SJCRH30 (cell line): ENCODE measurements at places on chromosomes 16 and 17. TPM values are rescaled to one million over a fixed set of nuclear protein-coding genes. Genes with fewer than 3 reads are reported as not detected.

Gene SLC5A11
- 0.06 and 0.25 TPM in 2 replicates for total RNA-seq

Gene CCL18
- total RNA-seq = not detected in 2 replicates

- DNase-seq = no peak
Measured at GRCh38 chr16:19003935-19004334, 20.2 kb downstream of the TMC7 start.

DNA sequence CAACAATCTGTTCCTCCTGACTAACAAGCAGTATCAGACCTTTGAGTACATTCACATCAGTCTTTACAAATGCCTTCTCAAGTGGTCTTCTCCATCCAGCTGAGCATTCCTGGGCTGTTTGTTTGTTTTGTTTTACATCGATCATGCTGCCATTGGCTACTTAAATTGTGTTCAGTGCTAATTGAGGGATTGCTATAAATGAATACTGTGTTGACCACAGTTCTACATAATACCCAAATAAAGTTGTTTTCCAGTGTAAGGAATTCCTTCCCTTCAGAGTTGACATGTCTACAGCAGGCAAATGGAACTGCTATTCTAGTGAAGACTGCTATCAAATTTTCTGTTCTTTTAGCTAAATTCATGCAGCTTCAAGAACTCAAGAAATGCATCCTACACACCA lies 3.2 kb downstream of the CDH8 start:
- no peak for DNase-seq

- DNase-seq = peak; percentile 62
Measured at GRCh38 chr16:90019543-90020259, 445 bp upstream of the DBNDD1 start.

DNA sequence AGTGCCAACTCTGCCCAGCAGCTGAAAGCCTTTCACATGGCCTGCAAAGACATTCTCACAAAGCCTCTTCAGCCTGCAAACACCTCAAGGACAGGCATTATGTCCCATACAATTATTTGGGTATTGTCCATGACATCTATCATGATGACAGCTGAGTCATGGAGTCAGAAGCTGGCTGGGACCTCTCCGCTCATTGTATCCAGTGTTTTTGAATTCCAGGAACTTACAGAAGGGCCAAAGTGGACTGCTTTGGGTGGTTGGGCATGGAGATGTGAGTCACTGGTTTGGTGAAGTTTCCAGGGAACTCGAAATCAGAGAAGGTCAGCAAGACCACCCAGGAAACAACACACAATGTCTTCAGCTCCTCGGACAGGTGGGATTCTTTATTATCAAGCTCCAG lies 188.6 kb upstream of the CCL2 start:
- no peak for DNase-seq

DNA sequence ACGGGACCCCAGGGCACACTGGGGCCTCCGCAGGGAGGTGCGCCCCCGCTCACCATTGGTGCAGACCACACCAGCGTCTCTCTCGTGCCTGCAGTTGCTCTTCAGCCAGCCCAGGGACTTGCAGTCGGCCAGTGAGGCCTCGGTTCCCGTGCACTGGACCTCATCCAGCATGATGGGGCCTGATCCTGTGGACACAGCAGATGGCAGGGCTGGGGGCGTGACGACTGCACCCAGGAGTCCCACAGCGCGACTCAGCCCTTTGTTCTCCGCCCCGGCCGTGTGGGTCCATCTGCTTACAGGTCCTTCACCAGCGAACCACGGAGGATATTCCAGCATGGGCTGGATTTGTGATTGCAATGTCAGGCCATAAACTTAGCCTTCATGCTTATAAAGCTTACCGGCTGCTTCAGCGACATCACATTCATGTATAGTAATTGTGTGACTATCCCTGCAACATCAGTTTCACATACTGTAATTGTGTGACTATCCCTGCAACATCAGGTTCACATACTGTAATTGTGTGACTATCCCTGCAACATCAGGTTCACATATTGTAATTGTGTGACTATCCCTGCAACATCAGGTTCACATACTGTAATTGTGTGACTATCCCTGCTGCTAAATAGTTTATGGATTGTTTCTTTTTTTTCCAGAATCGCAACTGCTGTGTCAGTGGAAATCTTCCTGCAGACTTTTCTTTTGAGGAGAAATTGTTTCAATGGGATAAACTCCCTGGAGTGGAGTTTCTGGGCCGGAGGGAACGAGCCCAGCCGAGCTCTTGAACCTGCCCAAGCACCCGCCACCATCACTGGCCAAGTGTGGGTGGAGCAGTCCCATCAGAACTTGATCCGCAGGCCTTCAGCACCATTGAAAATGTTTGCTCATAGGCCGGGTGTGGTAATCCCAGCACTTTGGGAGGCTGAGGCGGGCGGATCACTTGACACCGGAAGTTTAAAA lies 4.8 kb downstream of the LGALS3BP start:
- peak; percentile 80 for DNase-seq

GRCh38 chr17:33777674-33778073 lies 477.4 kb upstream of the CCL2 start:
- no peak for DNase-seq

DNA sequence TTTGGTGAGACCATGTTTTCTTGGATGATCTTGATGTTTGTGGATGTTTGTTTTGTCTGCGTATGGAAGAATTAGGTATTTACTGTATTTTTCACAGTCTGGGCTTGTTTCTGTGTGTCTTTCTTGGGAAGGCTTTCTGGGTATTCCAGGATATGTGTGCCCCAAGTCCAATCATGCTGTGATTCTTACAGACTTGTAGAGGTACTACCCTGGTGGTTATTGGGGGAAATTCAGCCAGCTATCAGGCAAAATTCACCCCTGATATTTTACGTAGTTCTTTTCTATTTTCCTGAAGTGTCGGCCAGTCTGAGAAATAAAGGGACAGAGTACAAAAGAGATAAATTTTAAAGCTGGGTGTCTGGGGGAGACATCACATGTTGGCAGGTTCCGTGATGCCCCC lies 33.4 kb upstream of the ARL4D start:
- no peak for DNase-seq

DNA sequence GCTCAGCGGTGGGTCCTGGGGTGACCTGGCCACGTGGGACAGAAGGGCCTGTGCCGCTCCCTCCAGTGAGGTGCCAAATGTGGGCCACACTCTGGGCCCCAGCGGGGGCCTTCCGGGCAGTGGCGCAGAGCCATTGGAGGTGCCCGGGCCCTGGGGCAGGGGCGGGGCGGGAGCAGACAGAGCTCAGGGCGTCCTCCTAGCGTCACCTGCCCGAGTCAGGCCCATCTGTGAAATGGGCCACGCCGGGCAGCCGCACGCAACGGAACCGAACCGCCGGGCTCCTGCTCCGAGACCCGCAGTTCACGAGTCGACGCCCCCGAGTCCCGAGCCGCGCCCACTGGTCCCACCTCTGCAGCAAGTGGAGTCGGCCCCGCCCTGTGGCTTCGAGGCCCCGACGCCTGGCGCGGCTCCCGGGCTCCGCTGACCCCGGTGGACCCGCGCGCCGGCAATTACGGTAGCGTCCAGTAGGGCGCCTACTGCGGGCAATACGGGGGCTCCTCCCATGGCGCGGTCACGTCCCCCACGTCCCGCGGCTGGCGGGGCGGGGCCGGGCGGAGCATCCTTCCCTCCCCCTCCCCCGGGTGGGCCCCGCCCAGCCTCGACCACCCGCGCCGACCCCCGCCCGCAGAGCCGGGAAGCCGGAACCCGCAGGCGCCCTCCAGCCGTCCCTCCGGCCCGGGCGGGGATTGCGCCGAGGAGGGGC lies 1.9 kb downstream of the SLC16A3 start:
- DNase-seq = no peak
